ENCODE measurements at places on chromosomes 11 and 22. TPM values are rescaled to one million over a fixed set of nuclear protein-coding genes. Genes with fewer than 3 reads are reported as not detected.

The RCN1 gene
- 38.1 TPM for total RNA-seq

The SYT7 gene
- total RNA-seq = 1.1 TPM

GRCh38 chr11:104118105-104118744 lies 45.7 kb downstream of the PDGFD start:
- DNase-seq = no peak

- no peak for DNase-seq
These were observed 1.7 kb upstream of the UCP3 start for GRCh38 chr11:74010306-74011300.

GRCh38 chr11:27187848-27188621 lies 147.4 kb downstream of the BBOX1 start:
- no peak for DNase-seq

- no peak for DNase-seq
These were observed 7.6 kb downstream of the WNT7B start for GRCh38 chr22:45969414-45969799.

DNA sequence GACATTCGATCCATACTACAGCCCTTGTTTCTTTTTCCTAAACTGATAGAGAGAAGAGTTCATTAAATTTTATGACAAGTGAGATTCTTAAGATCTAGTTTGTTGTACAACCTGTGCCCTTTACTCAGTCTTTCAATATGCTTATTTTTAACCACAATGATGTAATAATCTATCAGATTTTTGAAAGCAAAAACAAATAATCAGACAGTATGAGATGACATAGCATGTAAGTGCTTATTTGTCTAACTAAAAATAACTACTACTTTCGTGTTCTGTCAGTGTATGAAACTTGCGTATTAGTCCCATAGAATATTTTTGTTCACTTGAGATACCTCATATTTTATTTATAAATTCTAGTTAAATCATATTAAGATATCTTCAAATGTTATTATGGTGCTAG lies 33.2 kb downstream of the RAB39A start:
- no peak for DNase-seq
